Right kidney (tissue), 9 donors: ENCODE measurements at places on chromosomes 6 and 20.

- DNase-seq: peak; percentile 71
Measured at GRCh38 chr20:59006864-59007664, at the start of gene CTSZ. TSS of gene CTSZ (minus strand) at chr20:59007254. CDS start at chr20:59007128, 126 bp downstream.

DNA sequence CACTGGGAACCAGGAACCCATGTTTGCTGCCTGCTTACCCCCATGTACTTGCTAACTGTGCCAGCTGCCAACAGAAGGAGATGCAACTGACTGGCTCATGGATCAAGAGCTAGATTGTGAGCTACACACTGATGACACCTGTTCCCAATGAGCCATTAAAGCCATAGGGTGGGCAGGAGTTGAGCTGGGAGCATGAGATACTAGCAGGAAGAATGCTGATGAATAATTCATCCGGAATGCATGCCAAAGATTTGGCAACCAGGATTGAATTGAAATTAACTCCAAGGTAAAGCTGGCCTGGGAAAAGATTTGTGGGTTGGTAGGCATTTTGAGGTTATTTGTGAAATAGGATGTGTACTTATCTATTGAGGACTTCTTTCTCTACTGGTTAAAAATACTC is 631.1 kb downstream of the KIF16B start:
- no peak for DNase-seq

DNA sequence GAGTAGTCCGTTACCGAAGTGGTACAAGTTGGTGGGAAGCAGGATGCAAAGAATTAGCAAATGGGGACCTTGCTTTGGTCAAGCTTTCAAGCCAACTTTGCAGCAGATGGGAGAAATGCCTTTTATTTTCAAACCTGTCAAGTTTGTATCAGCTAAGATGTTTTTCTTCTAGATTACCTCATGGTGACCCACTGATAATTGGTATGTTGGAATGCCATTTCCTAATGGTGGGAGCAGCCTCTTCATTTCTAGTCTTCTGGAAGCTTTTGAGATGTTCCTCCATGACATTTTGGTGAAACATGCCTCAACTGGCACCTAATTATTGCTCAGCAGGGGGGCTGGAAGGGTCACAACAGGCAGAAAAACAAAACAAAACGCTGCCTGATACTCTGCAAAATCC is 43.7 kb downstream of the ADNP start:
- no peak for DNase-seq

DNA sequence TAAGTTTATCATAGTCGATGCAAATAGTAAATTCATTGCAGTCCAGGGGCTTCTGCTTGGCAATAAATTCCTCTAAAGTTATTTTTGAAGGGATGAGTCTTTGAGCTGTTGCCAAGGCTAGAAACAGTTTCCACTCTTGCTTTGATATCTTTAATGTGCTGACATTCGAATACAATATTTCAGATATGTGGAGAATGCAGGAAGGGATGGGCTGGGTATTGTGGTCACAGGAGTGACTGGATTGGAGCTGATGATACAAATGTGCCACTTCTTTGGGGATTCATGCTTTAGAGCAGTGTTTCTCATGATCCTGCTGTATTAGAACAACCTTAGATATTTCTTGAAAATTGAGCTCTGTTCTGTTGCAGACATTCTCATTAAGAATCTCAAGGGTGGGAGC is 139.0 kb downstream of the PRDM13 start:
- no peak for DNase-seq

DNA sequence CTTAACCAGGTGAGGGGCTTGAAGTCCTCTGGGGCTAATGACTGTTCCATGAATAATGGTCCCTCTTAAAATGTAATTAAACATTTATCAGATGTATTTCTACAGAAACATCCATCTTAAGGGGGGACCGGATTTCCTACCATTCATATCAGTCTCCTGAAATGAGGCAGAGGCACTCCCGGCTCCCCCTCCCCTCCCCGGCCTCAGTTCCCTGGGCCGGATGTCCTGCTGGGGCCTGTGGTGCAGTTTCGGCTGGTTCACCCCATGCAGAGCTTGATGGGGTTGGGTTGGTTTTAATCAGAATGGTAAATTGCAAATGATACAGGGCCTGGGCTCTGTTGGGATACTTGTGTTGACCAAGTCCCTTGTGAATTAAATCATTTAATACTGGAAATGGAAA is 349.4 kb downstream of the PREX1 start:
- DNase-seq: no peak

- DNase-seq: no peak
Measured at GRCh38 chr6:21801446-21802174, 208.1 kb downstream of the SOX4 start.

- no peak for DNase-seq
Measured at GRCh38 chr6:129342796-129343195, 367.2 kb downstream of the ARHGAP18 start.

DNA sequence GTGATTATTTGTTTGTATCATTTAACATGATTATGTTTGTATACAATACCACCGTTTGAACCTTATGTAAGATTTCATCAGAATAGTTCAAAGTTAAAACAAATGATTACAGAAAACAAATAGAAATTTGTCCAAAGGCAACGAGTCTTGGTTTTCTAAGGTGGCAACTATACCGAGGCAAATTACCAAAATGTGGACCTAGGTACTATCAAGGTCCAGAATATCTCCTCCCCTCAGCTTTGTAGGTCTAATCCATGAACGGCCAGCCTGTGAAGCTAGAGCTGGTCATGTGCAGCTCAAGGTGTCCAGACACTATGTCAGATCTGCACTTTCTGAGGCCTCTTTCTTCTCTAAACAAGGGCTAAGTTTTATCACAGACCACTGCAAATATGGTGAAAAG is 151.7 kb upstream of the BEND3 start:
- DNase-seq: no peak

- no peak for DNase-seq
Measured at GRCh38 chr6:117545161-117545595, 57.1 kb downstream of the GOPC start.

- DNase-seq: no peak
Measured at GRCh38 chr20:21699216-21699508, 6.3 kb upstream of the PAX1 start.
